ENCODE measurements at places on chromosomes 7 and 10.

GRCh38 chr7:134792968-134793367 is 13.5 kb downstream of the CALD1 start:
- no peak for DNase-seq

DNA sequence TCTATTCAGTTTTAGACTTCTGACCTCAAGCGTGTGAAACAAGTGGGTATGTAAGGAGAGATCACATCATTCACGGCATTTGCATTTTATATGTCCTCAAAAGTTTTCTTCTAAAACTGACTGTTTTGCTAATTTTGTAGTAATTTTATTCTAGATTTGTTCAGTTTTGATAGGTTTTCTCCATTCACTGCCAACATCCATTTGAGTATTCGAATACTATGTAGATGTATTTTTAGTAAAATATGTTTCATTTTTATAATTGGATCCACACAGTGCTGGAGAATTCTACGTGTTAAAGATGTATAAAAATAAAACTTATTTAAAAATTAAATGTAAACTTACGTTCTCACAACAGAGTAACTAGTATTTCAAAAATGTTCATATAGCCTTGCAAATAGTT is 503.0 kb downstream of the CNTNAP2 start:
- no peak for DNase-seq

- no peak for DNase-seq
Observed at GRCh38 chr7:153408360-153409335, 643.5 kb upstream of the DPP6 start.

- DNase-seq, result no peak
Observed at GRCh38 chr7:2641406-2642393, 9.9 kb downstream of the TTYH3 start.

DNA sequence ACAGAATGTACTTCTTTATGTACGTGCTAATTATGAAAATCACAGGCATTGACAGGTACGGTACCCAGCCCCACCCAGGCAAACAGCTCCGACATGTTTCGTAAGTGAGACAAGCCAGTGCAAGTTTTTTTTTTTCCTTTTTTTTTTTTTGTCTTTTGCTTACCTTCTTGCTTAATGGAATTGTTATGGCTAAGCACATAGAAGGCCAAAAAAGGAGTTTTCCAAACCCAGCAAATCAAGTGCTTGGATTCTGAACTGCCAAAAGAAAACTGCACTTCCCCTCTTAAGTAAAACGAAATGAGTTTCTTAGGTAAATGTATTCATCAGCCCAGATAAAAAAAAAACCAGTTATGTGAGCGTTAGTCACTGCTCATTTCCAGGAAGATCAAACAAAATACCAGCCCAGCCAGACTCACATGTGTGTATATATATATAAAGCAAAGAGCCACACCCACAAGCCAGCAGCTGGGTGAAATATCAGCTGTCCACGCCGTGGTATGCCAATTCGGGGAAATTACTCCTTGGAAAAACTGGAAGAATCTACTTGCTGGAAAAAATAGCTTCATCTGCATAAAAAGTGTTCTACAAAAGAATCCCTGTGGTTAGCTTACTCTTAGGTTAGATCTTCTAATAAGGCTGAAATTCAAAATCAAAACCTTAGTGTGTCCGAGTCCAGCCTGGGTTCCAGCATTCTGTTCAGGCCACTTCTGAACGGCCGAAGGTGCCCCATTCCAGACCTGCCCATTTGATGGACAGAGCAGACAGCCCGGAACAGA is 8.0 kb downstream of the KLF6 start:
- no peak for DNase-seq

- no peak for DNase-seq
Observed at GRCh38 chr10:100743626-100744135, 1.7 kb upstream of the PAX2 start.

DNA sequence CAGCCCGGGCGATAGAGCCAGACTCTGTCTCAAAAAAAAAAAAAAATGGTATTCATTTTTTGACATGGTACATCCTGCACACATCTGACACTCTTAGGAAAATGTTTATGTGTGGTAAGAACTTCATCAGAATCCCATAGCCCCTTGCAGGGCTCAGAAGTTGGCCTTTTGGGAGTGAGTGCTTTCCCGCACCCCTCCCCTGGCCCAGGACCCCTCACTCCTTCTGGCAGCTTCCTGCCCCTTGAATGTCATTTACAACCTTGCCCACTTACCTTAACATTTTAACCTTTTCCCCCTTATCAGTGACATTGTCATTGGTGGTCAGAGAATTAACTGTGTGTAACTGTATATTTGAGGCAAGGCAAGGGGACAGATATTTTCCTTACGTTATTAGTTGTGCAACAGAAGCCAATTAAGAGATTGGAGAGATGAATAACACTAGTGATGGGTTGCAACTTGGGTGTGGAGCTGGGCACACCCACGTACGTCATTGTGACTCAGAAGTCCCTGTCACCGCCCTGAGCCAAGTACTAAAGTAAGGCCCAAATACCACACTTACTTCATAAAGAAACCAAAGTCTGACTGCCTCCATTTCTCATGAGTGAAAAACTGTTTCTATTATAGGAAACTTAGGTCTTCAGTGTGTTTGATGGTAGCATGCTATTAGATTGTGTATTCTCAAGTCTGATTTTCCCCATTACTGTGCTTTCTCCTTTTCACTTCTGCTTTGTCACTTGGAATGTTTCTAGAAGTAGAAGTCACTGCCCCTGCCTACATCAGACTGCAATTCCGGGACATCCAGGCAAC is 31.6 kb downstream of the OGDH start:
- DNase-seq, result peak; percentile 42

GRCh38 chr7:1664711-1665548 is 5.1 kb upstream of the ELFN1 start:
- no peak for DNase-seq

- no peak for DNase-seq
Observed at GRCh38 chr7:93060865-93061264, 56.9 kb downstream of the SAMD9 start.

GRCh38 chr10:22301193-22301592 is 15.0 kb upstream of the COMMD3 start:
- DNase-seq, result no peak

DNA sequence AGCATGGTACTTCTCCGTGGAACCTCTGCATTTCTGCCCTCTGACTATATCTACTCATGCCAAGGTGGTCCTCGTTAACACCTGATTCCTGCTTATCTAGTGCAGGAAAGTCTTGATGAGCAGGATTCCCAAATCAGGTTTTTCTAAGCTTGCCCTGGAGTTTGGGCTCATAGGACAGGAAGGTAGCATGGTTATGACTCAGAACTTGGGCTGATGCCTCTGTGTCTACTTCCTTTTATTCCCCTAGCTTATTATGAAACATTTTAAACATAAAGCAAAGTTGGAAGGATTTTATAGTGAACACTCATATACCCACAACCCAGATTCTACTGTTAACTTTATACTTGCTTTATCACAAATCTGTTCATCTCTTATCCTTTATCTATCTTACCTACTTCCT is 5.6 kb downstream of the SUFU start:
- DNase-seq, result no peak

DNA sequence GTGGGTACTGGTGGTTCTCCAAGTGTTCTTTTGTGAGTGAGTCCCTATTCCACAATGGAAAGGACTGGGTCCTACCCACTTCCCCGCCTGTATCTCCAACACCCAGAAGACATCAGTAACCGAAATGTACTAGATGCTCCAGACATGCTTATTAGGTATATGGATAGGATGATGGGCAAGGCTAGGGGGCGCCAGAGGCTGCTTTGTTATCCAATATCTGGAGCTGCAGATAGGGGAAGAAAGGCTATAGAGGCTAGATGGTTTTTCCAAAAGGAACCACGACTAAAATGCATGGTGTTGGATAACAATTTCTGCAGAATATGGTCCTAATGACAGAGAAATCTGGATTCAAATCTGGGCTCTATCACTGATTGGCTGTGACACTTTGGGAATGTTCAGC is 56.2 kb upstream of the TM9SF3 start:
- no peak for DNase-seq

- DNase-seq, result no peak
Observed at GRCh38 chr10:60384708-60385398, 4.8 kb downstream of the ANK3 start.

GRCh38 chr10:99784016-99784726 is 1.7 kb downstream of the ABCC2 start:
- no peak for DNase-seq

GRCh38 chr7:44980393-44981034 is 1.7 kb upstream of the MYO1G start:
- peak; percentile 64 for DNase-seq

GRCh38 chr10:119917777-119918176 is 25.2 kb downstream of the SEC23IP start:
- no peak for DNase-seq

GRCh38 chr7:68216051-68216450 is 1219.4 kb downstream of the TYW1 start:
- no peak for DNase-seq

DNA sequence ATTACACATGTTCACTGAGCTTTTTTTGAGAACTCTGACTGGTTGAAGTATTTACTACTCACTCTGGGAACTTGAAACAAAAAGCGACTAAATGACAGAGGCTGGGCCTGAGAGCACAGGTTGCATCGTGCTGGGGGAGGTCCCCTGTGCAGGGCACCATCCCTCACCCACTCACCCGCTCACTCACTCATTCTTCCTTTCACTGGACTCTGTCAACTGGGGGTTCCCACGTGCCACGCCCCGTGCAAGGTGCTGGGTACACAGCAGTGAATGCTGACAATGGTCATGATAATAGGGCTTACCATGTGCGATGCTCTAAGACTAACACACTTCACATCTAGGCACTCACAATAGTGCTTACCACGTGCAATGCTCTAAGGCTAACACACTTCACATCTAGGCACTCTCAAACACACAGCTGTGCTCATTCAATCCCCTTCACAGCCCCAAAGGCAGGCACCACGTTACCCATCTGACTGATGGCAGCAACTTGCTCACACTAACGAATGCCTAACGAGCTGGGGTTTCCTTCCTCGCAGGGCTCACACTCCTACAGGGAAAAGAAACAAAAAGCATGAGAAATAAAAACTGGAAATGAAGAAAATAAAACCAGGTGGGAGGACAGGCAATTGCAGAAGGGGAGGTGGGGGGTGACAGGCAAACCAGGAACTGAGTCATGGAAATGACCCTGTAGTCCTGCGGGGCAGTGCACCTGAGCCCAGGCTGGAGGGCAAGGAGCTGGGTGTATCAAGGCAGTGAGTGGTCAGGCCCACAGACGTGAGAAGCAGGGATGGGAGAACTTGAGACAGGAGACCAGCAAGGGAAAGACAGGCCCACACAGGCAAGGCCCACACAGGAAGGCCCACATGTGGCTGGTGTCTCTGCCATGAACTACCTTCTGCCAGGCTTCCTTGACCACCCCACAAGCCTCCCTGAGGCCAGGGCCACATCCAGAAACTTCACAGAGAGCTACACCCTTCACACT is 147.0 kb upstream of the FAM20C start:
- DNase-seq, result no peak

GRCh38 chr10:88241501-88241900 is 341.6 kb downstream of the RNLS start:
- DNase-seq, result no peak

DNA sequence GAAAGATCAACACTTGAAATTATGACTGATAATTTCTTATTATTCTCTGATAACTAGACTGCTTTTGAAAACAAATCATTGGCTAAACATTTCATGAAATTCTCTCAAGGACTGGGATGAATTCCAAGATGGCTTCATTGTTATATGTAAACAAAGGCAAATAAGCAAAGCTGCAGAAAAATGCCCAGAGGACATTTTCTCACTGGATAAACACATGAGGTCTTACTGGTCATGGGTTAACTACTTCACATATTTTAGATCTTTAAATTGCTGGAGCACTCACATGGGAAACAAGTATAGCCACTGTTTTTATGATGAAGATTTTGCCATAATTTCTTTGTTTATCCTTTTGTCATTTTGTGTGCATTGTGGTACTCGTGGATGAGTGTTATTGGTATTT is 239.1 kb downstream of the PHF14 start:
- DNase-seq, result no peak

- no peak for DNase-seq
Observed at GRCh38 chr10:44910602-44911001, 535 bp upstream of the TMEM72 start.

DNA sequence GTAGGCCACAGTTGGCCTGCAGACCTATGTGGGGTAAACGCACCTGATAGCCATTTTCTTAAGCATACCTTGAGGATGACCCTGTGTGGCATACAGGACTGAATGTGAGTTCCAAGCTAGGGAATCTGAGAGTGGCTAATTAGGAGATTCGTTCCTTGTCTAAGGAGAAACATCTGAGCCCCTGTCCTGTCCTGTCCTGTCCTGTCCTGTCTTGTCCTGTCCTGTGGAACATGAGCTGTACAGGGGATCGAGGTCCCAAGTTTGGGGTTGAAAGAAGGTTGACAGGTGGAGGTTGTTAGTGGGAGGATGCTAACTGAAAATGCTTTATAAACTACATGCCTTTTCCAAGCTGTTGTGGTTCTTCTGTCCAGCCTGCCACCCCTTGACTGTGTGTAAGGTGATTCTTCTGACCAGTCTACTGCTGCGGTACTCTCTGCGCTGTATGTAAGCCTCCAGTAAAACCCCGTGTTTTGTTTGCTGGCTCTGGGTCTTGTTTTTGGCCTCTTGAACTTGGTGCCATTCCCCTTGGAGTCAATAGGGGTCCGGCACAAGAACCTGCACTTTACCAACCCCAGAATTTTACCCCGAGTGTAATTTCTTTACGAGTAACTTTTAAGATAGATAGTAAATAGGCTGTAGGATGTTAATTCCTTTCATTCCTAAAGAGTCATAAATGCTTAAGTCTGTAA is 26.4 kb downstream of the ZNRF2 start:
- no peak for DNase-seq

DNA sequence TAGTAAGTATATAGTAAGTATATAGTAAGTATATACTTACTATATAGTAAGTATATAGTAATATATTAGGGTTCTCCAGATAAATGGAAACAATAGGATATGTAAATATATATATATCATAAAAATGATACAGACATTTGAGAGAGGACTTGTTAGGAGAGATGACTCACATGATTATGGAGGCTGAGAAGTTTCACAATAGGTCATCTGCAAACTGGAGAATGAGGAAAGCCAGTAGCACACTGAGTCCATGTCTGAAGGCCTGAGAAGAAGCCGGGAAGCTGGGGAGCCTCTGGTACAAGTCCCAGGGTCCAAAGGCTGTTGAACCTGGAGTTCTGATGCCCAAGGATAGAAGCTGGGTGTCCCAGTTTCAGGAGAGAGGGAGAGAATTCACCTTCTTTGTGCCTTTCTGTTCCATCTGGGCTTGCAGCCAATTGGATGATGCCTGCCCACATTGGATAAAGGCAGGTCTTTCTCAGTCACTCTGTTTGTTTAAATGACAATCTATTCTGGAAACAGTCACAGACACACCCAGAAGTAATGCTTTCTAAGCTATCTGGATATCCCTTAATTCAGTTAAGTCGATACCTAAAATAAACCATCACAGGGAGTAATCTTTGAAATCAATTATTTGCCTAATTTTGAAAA is 205.5 kb upstream of the CDC14C start:
- no peak for DNase-seq

- no peak for DNase-seq
Observed at GRCh38 chr7:69753981-69754380, 155.7 kb downstream of the AUTS2 start.

- no peak for DNase-seq
Observed at GRCh38 chr10:7046615-7047014, 364.2 kb downstream of the SFMBT2 start.

- DNase-seq, result no peak
Observed at GRCh38 chr7:26510231-26510957, 218.7 kb downstream of the SNX10 start.

GRCh38 chr7:108203537-108203936 is 73.4 kb upstream of the LAMB4 start:
- DNase-seq, result no peak
